ENCODE measurements at places on chromosomes 12 and 14.

DNA sequence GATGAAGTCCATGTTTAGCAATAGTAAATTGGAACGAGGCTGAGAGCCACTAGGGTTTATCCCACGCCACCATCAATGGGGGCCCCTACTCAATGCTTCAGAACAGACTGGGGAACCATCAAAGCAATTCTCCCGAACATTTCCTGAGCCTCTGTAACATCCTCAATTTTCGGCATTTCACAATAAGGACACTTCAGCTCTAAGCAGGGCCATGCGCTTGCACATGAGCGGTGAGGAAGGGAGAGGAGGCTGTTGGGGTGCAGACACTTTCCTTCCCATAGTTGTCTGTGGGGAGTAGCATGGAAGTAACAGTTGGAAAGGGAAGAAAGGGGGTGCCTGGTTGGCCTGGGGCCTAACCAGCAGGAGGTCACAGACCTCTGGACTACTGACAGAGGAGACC, 129.9 kb upstream of the PRMT8 start:
- no peak for DNase-seq

DNA sequence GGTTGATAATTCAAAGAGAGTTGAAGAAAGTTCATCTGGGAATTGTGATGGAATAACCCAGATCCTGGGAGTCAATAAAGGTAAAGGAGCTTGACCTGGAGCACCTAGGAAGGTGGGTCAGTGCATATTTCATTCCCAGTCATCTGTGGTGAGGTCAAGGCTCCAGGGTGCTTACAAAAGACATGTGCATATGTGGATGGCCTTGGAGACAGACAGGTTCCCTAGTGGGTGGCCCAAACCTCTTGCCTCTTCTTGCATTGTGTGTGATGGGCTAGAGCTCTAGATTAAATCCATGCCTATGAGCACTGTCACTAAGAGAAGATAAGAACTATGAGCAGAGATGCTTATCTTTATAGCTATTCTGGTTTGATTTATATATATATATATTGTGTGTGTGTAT, 75.5 kb upstream of the CISTR start:
- DNase-seq: no peak

DNA sequence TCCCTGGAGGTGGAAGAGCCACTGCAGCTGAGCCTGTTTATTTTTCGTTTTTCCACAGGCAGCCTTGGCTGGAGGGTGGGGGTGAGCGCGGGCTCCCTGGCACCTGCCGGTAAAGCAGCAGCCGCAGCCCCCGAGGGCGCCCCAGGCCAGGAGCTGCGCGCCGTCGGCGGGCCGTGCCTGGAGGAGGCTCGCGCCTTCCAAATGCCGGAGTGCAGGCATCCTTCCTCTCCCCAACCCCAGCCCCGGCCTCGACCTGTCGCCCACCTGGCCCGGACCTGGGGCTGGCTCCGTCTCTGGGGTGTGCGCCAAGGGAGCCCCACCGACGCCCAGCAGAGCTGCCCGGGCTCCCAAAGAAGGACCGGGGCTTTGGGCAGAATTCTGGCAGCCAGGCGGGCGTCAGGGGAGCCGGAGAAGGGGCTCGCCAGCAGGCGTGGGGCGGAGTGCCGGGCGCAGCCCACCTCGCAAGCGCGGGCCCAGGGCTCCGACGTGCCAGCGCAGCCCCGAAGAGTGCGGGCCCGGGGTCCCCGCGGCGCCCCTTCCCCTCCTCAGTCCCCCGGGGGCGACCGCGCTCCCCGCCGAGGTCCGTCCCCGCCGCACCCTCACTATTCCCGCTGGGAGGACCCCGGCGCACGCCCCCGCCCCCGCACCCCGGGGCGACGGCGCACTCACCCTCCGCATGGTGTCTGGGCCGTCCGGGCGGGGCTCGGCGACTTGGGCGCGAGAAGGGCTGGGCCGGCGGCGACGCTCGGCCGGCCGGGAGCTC, 130.3 kb downstream of the NDUFA12 start:
- DNase-seq: peak; percentile 75

- no peak for DNase-seq
Observed at GRCh38 chr12:53221203-53222080, 10.6 kb downstream of the RARG start.

DNA sequence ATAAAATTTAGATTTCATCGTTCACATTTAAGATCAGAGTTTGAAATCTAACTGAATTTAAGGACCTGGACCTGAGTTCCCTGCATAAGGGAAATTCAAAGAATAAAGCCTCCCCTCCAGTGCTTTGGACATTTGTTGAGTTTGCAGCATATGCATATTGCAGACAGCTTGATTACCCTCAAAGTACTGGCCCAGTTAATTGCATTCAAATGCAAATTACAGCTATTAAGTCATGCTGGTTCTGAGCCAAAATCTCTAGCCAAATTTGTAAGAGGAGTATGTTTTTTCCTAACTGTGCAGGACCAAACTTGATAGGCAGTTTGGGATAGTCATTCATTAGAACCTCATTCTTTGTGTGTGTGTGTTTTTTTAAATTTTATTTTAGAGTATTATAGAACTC, 9.1 kb upstream of the KIF21A start:
- no peak for DNase-seq

- DNase-seq: no peak
Observed at GRCh38 chr12:3613641-3614395, 122.8 kb downstream of the PRMT8 start.

DNA sequence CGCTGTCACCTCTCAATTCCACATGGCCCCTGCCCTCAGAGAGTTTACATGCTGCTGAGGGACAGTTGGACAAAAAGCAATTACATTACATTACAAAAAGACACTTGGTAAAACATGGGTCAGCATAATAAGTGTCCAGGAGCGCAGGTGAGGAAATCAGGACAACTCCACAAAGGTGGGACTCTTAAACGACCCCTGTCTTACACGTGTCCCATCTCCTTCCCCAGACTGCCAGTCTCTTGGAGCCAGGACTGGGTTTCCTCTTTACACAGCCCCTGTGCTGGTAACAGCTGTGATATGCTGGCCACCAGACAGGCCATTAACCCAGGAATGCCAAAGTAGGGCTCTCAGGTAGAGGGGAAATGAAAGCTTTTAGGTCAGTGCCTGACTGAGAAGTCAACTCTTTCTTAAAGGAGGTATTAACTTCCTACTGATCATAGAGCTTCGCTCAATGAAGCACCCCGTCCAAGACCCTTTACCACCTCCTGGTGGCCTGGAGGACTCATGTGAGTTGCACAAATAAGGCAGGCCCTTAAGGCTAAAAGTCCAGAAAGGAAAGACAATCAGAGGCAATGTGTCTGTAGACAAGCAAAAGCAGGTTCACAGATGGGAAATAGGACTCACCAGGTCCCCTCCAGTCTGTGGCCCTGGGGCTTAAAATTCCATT, 55.5 kb downstream of the ANO2 start:
- DNase-seq: peak; percentile 80

GRCh38 chr14:27371209-27371608, 773.4 kb upstream of the NOVA1 start:
- no peak for DNase-seq

- no peak for DNase-seq
Observed at GRCh38 chr12:68011882-68012207, 22.6 kb downstream of the IFNG-AS1 start.

DNA sequence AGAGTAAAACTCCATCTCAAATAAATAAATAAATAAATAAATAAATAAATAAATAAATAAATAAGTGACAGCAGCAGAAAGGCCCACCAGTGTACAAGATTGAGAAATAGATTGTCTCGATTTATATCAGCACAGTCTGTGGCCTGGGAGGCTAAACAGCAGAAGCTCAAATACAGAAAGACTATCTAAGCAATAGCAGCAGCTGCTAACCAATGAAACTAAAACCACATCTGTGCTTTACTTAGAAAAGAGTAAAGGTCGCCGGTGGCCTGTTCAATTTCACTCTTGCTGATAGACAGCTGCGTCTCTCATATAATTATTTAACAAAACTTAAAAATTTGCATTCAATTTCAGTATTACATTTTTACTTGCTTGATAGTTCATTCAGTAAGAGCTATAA, 325.7 kb downstream of the CEP128 start:
- no peak for DNase-seq

- no peak for DNase-seq
Observed at GRCh38 chr12:57460468-57460784, 841 bp downstream of the GLI1 start.

DNA sequence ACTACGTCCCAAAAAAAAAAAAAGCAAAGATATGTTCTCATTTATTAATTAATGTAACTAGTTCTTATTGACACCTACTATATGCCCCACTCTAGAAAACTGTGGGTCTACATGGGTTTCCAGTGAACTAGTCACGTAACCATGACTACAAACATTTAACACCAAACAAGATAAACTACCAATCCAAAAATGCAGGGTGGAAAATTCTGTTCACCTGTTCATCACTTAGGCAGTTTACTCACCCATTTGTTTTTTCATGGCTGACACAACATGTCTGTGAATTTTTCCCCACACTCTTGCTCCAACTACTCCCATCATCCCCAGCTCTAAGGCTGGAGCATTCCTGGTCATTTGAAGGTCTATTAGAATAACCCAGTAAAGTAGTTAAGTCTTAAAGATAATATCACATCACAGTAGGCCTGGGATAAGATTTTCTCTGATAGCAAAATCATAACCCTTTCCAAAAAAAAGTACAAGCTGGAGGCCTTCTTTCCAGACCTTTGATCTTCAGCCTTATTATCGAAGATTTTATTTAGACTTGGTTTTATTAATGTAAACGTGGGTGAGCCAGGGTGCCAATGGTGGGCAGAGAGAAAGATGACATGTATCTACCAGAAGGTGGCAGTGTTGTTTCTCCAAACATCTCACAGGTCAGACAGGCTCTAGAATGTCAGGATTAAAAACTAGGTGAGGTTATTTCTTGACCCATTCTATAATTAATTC, 61.6 kb upstream of the DAAM1 start:
- no peak for DNase-seq

- no peak for DNase-seq
Observed at GRCh38 chr14:85687456-85687855, 157.5 kb downstream of the FLRT2 start.

GRCh38 chr14:88562831-88563686, at the start of gene ZC3H14:
TSS of gene ZC3H14 (plus strand) at chr14:88563037. CDS start at chr14:88563134, 97 bp downstream.
- DNase-seq: peak; percentile 92

- DNase-seq: no peak
Observed at GRCh38 chr12:58907391-58907790, 12.9 kb downstream of the LRIG3 start.

DNA sequence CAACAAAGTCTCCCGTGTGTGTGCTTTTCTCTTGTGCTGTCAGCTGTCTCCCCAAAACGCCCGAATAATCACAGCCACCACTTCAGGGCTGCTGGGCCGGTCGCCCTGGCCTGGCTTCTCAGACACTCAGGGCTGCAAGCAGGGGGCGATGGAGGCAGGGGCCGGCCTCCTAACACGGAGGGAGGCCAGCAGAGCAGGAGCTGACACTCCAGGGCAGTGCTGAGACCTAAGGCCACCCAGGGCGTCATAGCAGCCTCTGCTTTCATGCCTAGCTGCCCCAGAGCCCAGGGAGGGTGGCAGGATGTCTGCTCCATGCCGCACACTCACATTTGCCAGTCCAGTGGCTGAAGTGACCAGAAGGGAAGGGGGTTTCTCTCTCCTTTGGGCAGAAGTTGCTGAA, 25.6 kb downstream of the STX2 start:
- no peak for DNase-seq

DNA sequence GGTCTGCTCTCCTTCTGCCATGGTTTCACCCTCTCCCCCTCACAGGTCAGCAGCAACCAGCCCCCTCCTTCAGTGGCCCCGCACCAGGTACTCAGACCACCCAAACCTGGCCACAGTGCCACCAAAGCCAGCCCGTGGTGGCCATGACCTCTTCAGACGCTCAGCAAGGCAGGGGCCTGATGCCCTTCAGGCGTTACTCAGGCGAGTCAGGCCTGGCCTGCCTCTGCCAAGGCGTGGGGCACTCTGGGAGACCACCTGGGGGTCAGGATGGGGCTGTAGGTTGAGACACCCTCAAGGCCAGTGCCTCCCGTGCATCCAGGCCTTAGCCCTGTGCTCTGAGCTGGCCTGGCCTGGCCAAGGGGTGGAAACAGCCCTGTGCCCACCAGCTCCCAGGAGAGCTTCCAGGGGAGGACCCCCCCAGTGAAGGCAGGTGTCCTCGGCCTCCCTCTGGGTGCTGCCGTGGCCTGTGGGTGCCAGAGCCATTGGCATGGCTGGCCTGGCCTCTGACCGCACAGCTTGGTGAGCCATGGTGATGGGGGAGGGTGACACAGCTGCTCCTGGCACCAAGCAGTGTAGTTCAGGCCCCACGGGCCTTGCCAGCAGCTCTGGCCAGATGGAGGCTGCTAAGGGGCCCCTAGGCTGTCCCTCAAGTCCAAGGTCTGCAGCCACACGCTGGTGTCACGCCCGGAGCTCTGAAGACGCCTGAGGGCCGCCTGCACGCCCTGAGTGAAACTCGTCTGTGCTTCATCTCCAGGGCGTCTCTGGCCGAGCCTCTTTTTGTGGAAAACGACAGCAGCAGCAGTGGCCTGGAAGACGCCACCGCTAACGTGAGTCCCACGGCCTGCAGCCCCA, 15.1 kb downstream of the XRCC3 start:
- no peak for DNase-seq

- DNase-seq: no peak
Observed at GRCh38 chr12:22858849-22859570, 234.0 kb downstream of the ETNK1 start.

- no peak for DNase-seq
Observed at GRCh38 chr14:72539661-72540315, 354.1 kb downstream of the DPF3 start.

- no peak for DNase-seq
Observed at GRCh38 chr12:65189028-65189718, 19.8 kb downstream of the LEMD3 start.

- DNase-seq: no peak
Observed at GRCh38 chr12:112191201-112191600, 65.8 kb downstream of the TRAFD1 start.

DNA sequence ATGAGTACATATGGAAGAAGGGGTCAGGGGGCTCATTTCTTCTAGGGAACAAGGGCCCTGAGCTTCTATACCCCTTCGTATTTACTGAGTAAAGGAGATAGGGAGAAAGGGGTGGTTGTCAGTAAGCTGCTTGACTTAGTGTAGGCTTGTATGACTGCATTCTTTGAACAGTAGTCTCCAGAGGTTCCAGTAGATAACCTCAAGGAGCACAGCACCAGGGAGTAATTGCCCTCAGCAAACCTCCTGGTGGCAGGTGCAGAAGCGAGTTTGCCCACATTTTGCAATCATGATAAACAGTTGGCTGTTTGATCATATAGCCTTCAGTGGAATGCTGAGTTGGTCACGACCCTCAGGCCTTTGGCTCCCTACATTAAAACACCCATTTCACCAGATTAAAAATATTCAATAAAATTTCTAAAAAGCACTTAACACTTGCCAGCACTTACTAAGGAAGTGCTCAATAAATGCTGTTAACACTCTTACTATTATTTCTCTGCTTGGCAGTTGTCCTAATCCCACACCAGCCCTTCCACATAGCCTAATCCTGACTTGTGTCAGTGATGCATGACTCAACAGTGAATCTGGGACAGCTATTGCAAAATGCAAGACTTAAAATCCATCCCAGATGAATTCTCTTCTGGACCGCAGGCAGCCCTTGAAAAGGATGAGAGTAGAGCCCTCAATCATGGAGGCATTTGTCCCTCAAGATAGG, 3.7 kb upstream of the DHRS4L2 start:
- DNase-seq: no peak
